ENCODE measurements at places on chromosomes 7 and 10.

DNA sequence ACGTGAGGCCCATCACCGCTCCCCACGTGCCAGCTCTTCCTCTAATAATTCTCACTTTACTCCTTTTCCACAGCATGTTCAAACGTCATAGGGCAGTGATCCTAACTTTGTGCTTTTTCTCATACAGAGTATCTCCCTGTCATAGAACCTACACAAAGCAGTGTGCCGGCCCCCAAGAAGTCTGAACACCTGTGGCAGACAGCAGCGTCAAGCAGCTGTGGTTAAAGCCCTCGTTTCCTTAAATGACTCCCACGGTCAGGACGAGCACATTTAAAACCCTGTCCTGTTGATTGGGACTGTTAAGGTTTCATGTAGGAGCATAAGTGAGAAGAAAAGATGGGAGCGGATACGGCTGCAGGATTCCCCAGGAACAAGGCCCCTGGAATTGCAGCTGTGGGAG lies 267.2 kb downstream of the DIP2C start:
- DNase-seq = no peak

DNA sequence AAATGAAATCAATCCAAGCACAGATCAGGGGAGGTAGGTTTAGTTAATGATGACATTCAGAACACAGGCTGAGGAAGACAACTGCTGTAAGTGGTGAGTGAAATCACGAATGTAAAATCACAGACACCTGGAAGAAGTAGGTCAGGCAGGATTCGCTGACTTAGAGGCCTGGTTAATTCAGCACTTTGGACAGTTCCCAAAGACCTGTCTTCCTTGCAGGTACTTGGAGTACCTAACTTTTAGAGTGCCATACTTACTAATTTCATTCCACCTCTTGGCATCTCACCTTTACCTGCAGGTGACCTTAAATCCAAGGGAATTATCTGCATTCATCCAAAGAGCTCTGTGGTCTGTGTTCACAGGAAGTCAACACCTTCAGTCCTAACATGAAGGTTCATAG lies 822.3 kb downstream of the PHTF2 start:
- DNase-seq = no peak

GRCh38 chr10:30784897-30785605 lies 155.5 kb upstream of the LYZL2 start:
- no peak for DNase-seq

- DNase-seq = no peak
Measured at GRCh38 chr10:124648131-124648475, 96.1 kb downstream of the FAM53B start.

DNA sequence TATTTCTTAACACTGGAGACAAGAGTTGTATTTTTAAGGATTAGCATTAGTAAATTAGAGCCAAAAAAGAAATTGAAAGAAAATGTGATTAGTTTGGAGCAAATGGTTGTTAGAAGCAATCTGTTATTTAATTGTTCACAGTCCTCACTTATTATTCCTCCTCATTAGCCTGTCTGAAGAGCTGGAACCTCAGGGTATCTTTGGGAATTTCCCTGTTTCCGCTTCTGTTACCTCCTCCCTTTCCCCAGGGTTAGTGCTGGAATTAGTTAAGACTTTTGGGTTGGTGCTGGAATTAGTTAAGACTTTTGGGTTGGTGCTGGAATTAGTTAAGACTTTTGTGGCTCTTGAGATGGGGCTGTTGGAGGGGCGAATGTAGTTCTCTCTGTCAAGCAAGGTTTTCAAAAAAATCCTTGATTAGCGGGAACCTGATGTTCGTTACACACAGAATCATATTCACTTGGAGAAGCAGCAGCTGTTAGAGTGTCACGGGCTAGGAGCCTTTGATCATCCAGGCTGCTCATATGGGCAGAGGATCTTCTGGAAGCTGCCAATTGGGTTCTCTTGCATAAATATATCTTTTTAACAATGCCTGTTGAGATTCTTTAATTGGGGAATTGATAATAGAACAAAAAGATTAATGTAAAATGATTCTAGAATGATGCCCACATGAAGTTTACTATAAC lies 251.0 kb upstream of the NPSR1 start:
- no peak for DNase-seq

- no peak for DNase-seq
Measured at GRCh38 chr7:27105301-27106031, 3.0 kb upstream of the HOXA2 start.

DNA sequence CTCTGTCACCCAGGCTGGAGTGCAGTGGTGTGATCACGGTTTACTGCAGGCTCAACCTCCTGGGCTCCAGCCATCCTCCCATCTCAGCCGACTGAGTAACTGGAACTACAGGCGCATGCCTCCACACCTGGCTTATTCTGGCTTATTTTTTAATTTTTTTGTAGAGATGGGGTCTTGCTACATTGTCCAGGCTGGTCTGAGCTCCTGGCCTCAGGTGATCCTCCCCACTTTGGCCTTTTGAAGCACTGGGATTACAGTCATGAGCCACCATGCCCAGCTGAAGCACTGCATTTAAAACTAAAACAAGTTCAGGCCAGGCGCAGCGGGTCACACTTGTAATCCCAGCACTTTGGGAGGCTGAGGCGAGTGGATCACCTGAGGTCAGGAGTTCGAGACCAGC lies 8.0 kb downstream of the SH3PXD2A start:
- no peak for DNase-seq

Measured in AG09309 (cell line).